Dermis lymphatic vessel endothelial cell (primary cell): ENCODE measurements at places on chromosomes 1 and 21. TPM values are rescaled to one million over a fixed set of nuclear protein-coding genes. Genes with fewer than 3 reads are reported as not detected.

The C2CD4D gene
- total RNA-seq: 0.11 and 0.26 TPM in 2 replicates

The RAB3B gene
- 2.1 and 2.2 TPM in 2 replicates for total RNA-seq

The TPR gene
- 81.6 and 91.4 TPM in 2 replicates for total RNA-seq

The LGR6 gene
- not detected in 2 replicates for total RNA-seq

The OR2T35 gene
- not detected in 2 replicates for total RNA-seq

The PAQR6 gene
- 0.33 and 0.52 TPM in 2 replicates for total RNA-seq

The SLAMF7 gene
- not detected in 2 replicates for total RNA-seq

The PDC gene
- not detected in 2 replicates for total RNA-seq

The RGS5 gene
- 0.54 and 0.77 TPM in 2 replicates for total RNA-seq

The LCE1A gene
- not detected in 2 replicates for total RNA-seq

The TUT4 gene
- 14.5 and 22.4 TPM in 2 replicates for total RNA-seq

The SLC6A9 gene
- 0.09 and 0.22 TPM in 2 replicates for total RNA-seq

The PKLR gene
- not detected in 2 replicates for total RNA-seq

The GCSAML gene
- 0.11 TPM in 1 of 2 replicates, not detected in the other for total RNA-seq

The PTGFRN gene
- 222 and 239 TPM in 2 replicates for total RNA-seq

The ELAPOR1 gene
- total RNA-seq: under 0.01 TPM in 2 replicates

The MAP1LC3C gene
- total RNA-seq: not detected in 2 replicates

The SLC16A4 gene
- total RNA-seq: 0.17 and 0.54 TPM in 2 replicates

The CLCA1 gene
- total RNA-seq: not detected in 2 replicates

The DHRS3 gene
- total RNA-seq: 44.2 and 113 TPM in 2 replicates

The GBP5 gene
- total RNA-seq: under 0.01 TPM in 2 replicates

The TMEM82 gene
- total RNA-seq: not detected in 2 replicates

The GABRD gene
- total RNA-seq: 0.86 and 1.3 TPM in 2 replicates

The TMEM125 gene
- total RNA-seq: not detected in 2 replicates

The KDF1 gene
- not detected in 2 replicates for total RNA-seq

The C1orf185 gene
- total RNA-seq: not detected in 2 replicates
